WTC11 (cell line): ENCODE measurements at places on chromosomes 16 and 17. TPM values are rescaled to one million over a fixed set of nuclear protein-coding genes. Genes with fewer than 3 reads are reported as not detected.

- no peak for DNase-seq
- H3K36me3 ChIP-seq, result peaks cover 3% of the 10 kb centered on the region; the same call in 1 of the 2 replicates
- H3K27ac ChIP-seq, result peak overlapping the region; percentile 87
- no peaks in the 10 kb centered on the region for H3K27me3 ChIP-seq
- no peak overlapping the region for H3K4me3 ChIP-seq
Observed at GRCh38 chr17:45170931-45171337, 9.3 kb downstream of the HEXIM2 start.

- DNase-seq, result peak; percentile 61
- no peaks in the 10 kb centered on the region for H3K36me3 ChIP-seq
- H3K4me1 ChIP-seq, result 0 out of 2 replicates have a peak, but pooled peaks cover 5% of the 10 kb centered on the region
- no peak overlapping the region for H3K4me3 ChIP-seq
- peak overlapping the region; percentile 46; the same call in 1 of the 2 replicates for H3K27ac ChIP-seq
Observed at GRCh38 chr16:67456391-67457081, 24.4 kb downstream of the ATP6V0D1 start.

GRCh38 chr17:66900126-66901010 lies 64.1 kb upstream of the CACNG4 start:
- H3K27ac ChIP-seq, result no peak overlapping the region
- no peak overlapping the region for H3K4me3 ChIP-seq
- no peak for DNase-seq
- H3K36me3 ChIP-seq, result no peaks in the 10 kb centered on the region
- 0 out of 2 replicates have a peak, but pooled peaks cover 2% of the 10 kb centered on the region for H3K4me1 ChIP-seq

DNA sequence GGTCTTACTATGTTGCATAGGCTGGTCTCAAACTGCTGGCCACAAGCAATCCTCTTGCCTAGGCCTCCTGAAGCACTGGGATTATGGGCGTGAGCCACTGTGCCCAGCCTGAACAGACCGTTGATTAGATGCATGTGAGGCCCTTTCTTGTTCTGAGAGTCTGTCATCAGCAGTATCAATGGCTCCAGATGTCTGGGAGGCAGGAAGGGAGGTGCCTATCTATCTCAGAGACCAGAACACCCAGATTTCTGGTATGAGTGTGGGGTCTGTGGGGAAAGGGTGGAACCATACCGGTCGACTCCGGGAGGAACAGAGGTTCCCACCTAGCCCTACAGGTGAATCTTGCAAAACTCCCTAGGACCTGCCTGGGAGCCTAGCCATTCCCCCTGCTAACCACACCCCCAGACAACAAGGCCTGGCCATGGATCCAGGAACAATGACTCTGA lies 71.7 kb downstream of the PRKCB start:
- peak overlapping the region; percentile 15; the same call in 1 of the 2 replicates for H3K27ac ChIP-seq
- no peaks in the 10 kb centered on the region for H3K36me3 ChIP-seq
- H3K4me1 ChIP-seq, result peaks cover 24% of the 10 kb centered on the region
- no peaks in the 10 kb centered on the region for H3K27me3 ChIP-seq
- no peak for DNase-seq

- peak; percentile 79 for DNase-seq
- no peak overlapping the region for H3K27ac ChIP-seq
- peaks cover 4% of the 10 kb centered on the region; the same call in 1 of the 2 replicates for H3K36me3 ChIP-seq
- no peak overlapping the region for H3K4me3 ChIP-seq
- peaks cover 15% of the 10 kb centered on the region for H3K4me1 ChIP-seq
Observed at GRCh38 chr17:51435641-51436091, 175.3 kb downstream of the UTP18 start.

DNA sequence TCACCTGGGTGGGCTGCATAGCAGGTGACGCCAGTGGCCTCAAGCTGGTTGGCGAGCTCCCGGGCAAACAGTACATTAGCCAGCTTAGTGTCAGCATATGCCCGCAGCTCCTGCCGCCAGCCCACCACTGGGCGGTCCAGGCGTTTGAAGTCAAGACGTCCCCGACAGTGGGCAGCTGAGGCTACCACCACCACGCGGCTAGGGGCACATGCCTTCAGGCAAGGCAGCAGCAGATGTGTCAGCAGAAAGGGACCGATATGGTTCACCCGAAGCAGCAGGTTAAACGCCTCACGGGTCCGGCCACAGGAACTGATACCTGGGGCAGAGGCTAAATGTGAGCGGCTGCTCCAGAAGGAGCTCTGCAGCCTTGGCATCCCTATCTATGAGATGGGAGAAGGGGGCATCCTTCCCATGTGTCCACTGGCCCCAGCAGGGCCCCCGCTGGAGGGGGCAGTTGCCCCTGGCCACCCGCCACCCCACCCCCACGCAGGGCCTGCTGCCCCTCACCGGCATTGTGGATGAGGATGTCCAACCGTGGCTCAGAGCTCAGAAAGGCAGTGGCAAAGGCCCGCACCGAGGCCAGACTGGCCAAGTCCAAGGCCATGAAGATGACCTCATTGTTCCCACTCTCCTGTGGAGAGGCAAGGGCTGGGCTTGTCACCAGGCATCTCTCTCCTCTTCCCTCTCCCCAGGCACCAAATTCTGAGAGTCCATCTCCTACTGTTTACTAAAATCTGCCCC lies 1.7 kb downstream of the DHRS13 start:
- DNase-seq, result no peak
- no peak overlapping the region; the same call in 1 of the 2 replicates for H3K27ac ChIP-seq
- no peaks in the 10 kb centered on the region for H3K27me3 ChIP-seq
- H3K4me1 ChIP-seq, result peaks cover 42% of the 10 kb centered on the region
- H3K36me3 ChIP-seq, result peaks cover 13% of the 10 kb centered on the region

DNA sequence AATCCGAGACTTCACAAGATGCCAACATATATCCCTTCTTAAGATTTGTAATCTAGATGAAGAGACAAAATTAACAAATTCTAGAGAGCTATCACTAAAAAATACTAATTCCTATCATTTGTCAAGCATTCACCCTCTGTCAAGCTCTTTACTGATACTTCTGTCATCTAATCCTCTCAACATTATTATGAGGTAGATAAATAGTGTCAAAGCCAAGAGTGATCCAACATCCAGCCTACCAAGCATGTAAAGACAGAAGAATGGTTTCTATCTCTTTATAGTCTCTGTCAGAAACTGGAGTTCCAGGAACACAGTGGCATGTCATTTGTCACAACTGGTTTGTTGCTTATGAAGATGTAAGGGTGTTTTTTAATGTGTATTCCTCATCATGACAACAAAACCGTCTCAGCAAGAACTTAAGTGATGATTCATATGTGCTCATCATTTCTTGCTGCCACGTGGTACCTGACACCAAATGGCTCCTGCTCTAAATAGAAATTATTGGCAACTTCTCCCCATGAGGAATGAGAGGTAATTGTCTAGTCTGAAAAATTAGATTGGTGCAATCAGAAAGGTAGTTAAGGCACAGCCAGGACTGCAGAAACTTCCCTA lies 196.8 kb downstream of the TOX3 start:
- no peaks in the 10 kb centered on the region for H3K36me3 ChIP-seq
- no peaks in the 10 kb centered on the region for H3K27me3 ChIP-seq
- no peak overlapping the region for H3K4me3 ChIP-seq
- no peaks in the 10 kb centered on the region for H3K4me1 ChIP-seq
- H3K27ac ChIP-seq, result no peak overlapping the region
- DNase-seq, result no peak

DNA sequence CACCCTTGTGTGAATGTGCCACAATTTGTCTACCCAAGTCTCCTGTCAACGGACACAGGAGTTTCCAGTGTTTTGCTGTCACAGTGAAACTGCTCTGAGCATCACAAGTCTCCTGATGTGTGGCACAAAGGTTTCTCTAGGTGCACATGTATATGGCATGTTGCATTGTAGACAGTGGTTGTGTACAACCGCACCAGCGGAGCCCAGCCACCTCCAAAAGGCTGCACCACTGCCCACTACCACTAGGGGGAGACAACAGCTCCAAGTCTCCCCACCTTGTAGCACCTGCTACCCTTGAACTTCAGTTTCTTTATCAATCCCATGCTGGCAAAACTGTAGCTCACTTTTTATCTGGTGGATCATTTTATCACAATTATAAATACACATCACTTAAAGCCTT lies 95.5 kb upstream of the ZNF469 start:
- H3K27me3 ChIP-seq, result peaks cover 8% of the 10 kb centered on the region; the same call in 1 of the 2 replicates
- H3K36me3 ChIP-seq, result peaks cover 16% of the 10 kb centered on the region
- H3K4me3 ChIP-seq, result no peak overlapping the region
- H3K4me1 ChIP-seq, result no peaks in the 10 kb centered on the region
- H3K27ac ChIP-seq, result no peak overlapping the region

- H3K4me1 ChIP-seq, result peaks cover 15% of the 10 kb centered on the region
- H3K27ac ChIP-seq, result no peak overlapping the region
- no peak for DNase-seq
- H3K27me3 ChIP-seq, result peaks cover 8% of the 10 kb centered on the region
- no peak overlapping the region for H3K4me3 ChIP-seq
Observed at GRCh38 chr17:65297916-65298315, 160.7 kb downstream of the RGS9 start.

- DNase-seq, result no peak
- no peaks in the 10 kb centered on the region for H3K4me1 ChIP-seq
- H3K36me3 ChIP-seq, result peaks cover 55% of the 10 kb centered on the region
Observed at GRCh38 chr17:17156511-17156910, 49.6 kb downstream of the PLD6 start.

GRCh38 chr17:42880776-42881310 lies 19.8 kb upstream of the G6PC1 start:
- H3K27me3 ChIP-seq, result peaks cover 32% of the 10 kb centered on the region
- no peak for DNase-seq
- no peak overlapping the region for H3K27ac ChIP-seq
- peaks cover 26% of the 10 kb centered on the region for H3K4me1 ChIP-seq
- no peaks in the 10 kb centered on the region for H3K36me3 ChIP-seq

- no peak overlapping the region for H3K4me3 ChIP-seq
- H3K36me3 ChIP-seq, result no peaks in the 10 kb centered on the region
- DNase-seq, result no peak
- no peaks in the 10 kb centered on the region for H3K27me3 ChIP-seq
Observed at GRCh38 chr16:85988723-85989313, 89.9 kb downstream of the IRF8 start.

DNA sequence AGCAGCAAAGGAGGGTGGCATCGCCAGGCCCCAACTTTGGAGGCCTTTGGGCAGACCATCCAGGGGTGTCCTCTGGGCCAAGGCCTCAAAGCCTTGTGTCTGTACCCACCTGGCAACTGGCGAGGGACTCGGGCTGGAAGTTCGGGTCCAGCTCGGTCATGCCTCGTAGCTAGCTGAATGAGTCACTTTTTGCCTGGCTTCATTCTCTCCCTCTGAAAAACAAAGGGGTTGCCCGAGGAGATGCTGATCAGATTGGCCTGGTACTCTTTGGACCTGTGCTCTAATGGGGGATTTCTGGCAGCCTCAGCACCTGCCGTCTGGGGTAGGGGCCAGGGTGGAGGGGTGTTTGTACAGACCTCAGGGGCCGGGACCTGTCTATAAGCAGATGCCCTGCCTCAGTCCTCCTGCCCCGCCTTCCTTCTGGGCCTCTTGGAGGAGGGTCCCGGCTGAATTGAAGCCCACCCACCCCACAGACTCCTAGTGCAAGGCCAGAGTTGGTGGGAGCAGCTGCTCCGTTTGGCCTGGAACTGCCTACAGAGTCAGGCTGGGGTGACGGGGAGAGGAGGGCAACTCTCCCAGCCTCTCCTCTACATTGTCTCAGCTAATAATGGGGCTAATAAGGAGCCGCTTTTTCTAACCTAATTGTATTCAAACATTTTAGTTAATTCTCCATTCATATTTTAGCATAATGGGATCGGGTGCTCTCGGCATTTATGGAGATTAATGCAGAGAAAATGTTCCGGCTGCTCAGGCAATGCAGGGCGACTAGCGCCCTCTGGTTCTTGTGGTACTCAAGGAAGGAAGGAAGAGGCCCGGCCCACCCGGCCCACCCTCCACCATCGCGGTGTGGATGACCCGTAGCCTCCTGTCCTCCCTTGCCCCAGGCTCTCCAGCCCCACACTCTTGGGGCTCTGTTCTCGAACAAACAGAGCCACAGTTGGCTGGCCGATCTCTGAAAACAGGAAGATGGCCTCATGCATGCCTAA lies 21.4 kb upstream of the ABCC3 start:
- H3K4me1 ChIP-seq, result peaks cover 11% of the 10 kb centered on the region
- no peaks in the 10 kb centered on the region for H3K36me3 ChIP-seq
- H3K4me3 ChIP-seq, result no peak overlapping the region
- DNase-seq, result no peak
- no peaks in the 10 kb centered on the region for H3K27me3 ChIP-seq
- H3K27ac ChIP-seq, result no peak overlapping the region

DNA sequence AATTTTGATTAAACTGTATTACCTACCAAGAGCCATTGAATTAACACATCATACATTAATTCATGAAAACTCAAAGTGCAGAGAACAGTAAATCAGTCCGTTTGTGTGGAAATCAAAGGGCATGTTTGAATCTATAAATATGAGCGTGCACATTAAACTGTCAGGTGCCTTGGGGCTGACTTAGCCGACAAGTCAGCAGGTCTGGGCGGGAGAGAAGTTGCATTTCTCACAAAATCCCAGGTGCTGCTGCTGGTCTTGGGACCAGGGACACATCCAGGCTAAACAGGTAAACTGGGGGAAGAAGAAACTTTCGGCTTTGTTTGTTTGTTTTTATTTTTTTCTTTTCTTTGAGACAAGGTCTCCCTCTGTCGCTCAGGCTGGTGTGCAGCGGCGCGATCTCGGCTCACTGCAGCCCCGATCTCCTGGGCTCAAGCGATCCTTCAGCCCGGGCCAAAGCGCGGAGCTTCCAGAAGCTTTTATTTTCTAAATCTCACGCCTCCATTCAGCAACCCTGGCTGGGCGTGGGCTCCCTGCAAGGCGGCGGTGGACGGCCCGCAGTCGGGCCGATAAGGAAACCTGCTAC lies 213.9 kb downstream of the MRTFB start:
- peak overlapping the region; percentile 84 for H3K4me3 ChIP-seq
- H3K4me1 ChIP-seq, result peaks cover 43% of the 10 kb centered on the region
- H3K27ac ChIP-seq, result no peak overlapping the region
- peak; percentile 68 for DNase-seq
- no peaks in the 10 kb centered on the region; the same call in none of the 2 replicates for H3K27me3 ChIP-seq

- H3K4me3 ChIP-seq, result no peak overlapping the region
- DNase-seq, result no peak
- no peak overlapping the region for H3K27ac ChIP-seq
- no peaks in the 10 kb centered on the region for H3K36me3 ChIP-seq
Observed at GRCh38 chr17:50212121-50212843, 10.9 kb upstream of the COL1A1 start.

Gene KRTAP2-1
- total RNA-seq, result not detected in 3 replicates

Gene TSNAXIP1
- 0.41 to 1.7 TPM (median 0.48 TPM) in 3 replicates for total RNA-seq

Gene HSPB9
- total RNA-seq, result 0.30 to 0.57 TPM (median 0.46 TPM) in 3 replicates

Gene SOCS1
- 62.3 to 67.1 TPM (median 62.5 TPM) in 3 replicates for total RNA-seq

Gene ERN1
- 6.5 to 8.6 TPM (median 7.6 TPM) in 3 replicates for total RNA-seq
